ENCODE measurements at places on chromosomes 3 and 15.
A peak's percentile ranks its signal among the peaks of the same experiment; 100 is the strongest.

DNA sequence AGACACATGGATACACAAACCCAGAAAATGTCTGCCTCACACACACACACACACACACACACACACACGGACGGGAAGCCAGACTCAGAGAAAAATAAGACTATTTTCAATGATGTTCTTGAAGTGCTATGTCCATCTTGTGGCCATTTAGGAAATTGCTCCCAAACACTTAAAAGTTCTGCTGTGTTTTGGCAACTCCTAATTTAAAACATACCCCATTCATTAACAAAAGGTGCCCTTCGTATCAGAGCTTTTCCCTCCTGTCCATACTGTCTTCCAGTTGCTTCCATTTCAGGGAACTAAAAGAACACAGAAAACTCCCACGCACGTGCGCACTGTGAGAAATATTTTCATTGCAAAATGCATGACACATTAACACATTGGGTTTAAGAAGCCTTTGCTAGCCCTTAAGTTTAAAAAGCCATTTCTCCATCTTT lies 44.6 kb downstream of the SLC12A1 start:
- no peak for DNase-seq

DNA sequence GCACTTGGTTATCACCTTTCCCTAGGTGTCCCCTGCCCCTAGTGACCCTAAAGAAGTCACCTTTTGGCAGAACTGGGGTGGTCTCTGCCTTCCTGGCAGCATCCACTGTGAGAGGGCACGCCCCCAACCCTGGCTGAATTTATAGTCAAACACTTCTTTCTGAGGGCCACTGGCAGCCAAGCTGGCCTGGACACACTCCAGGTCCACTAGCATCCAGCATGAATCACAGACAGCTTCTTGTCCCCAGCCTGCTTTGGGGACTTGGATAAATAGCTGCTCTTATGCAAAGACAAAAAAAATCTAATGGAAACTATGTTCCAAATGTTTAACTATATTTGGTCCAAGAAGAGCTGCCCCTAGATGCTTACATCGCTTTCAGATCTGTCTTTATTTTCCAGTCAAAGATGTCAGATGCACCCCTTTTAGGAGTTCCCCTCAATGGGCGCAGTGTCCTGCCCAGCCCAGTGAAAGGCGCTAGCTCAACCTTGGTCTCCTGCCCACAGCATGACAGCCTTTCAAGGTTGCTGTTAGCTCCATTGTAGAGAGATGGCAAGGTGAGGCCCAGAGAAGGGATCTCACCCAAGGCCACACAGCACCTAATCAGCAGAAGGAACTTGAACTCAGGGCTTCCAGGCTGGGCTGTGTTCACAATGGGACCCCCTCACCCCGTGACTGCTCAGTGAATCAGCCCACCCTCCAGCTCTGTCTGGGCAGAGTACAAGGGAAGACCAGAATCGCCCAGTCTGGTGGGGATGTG lies 7.0 kb downstream of the RASL12 start:
- no peak for DNase-seq

- DNase-seq, result no peak
These were observed 125.8 kb downstream of the PGPEP1L start for GRCh38 chr15:98881526-98882520.

GRCh38 chr3:195522254-195523023 lies 20.7 kb downstream of the PPP1R2 start:
- no peak for DNase-seq

DNA sequence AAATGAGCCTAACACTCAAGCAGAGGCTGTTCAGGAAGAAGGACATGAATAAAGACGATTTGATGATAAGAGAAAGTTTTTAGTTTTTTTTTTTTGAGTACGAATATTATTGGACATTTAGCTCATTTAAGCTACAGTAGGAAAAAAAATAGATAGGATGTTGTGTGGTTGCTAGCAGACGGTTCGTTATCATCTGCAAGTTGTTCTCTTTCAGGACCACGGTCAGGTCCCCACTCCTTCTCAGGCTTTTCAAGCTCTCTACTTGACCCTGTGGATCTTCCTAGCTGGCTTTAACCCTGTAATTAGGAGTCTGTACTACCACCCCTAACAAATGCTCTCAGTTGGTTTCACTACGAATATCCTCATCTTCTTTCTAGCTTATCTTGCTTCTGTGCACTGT lies 1.1 kb downstream of the KCNH8 start:
- peak; percentile 52 for DNase-seq

- peak; percentile 62 for DNase-seq
These were observed 28.0 kb downstream of the KLHDC8B start for GRCh38 chr3:49199239-49199899.

Measured in left renal cortex interstitium (tissue), 4 donors.